ENCODE measurements at places on chromosomes 6 and 20.

DNA sequence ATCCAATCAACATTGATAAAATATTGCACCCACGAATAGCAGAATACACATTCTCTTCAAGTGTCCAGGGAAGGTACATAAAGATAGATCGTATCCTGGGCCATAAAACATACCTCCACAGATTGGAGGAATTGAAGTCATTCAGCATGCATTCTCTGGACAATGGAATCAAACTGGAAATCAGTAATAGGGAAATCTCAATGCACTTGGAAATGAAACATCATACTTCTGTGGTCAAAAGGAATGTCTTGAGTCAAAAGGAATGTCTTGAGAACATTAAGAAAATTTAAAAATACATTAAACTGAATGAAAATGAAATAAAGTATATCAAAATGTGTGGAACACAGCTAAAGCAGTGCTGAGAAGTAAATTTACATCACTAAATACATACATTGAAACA, 138.8 kb downstream of the TFAP2A start:
- DNase-seq, result no peak

- DNase-seq, result no peak
Observed at GRCh38 chr20:6994452-6994851, 227.0 kb downstream of the BMP2 start.

DNA sequence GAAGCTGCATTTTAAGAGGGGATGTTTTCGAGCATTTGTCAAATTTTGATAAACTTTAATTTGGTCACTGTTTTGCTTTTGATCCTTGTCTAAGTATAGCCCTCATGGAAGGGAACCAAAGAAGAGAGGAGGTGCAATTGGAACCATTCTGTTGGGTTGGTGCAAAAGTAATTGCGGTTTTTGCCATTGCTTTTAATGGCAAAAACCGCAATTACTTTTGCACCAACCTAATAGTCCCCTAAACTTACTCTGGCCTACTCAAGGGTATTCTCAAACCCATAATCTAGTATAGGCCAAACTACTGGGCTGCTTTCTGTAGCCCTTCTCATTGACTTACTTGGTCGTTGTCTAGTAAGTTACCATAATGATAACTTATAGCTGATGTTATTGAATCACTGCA, 634.7 kb downstream of the MAFB start:
- no peak for DNase-seq

- no peak for DNase-seq
Observed at GRCh38 chr6:35810971-35811698, 6.0 kb downstream of the LHFPL5 start.

DNA sequence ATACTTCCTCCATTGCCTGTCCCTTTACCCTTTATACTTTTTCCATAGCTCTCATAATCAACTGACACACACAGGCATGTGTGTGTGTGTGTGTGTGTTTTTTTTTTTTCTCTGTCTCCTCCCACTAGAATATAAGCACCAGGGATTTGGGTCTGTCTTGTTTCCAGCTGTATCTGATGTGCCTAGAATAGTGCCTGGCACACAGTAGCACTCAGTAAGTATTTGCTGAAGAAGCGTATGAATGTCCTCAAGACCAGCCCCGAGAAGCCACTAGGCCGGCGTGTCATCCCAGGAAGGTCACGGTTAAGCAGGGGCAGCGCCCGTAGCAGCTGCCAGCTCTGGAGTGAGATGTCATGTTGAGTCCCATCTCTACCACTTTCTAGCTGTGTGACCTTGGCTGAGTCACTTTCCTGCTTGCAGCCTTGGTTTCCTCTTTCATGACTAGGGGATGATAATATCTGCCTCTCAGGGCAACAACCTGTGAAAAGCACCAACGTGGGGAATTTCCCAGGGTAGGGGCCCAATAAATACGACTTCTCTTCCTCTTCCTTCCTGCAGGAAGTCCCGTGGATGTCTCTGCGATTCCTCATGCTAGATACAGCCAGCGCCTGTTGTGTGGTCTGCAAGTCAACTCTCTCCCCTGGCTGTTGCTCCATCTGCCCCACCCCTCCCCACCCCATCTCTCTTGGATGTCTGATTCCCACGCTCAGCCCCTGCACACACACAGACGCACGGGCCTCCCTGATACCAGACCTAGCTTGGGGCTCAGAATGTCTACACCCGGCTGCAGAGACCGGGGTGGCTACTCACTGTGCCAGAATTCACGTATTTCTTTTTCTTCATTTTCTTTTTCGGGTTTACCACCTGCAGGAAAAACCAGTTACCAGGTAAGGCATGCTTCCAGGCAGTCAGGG, 58.1 kb downstream of the RAB44 start:
- peak; percentile 77 for DNase-seq

DNA sequence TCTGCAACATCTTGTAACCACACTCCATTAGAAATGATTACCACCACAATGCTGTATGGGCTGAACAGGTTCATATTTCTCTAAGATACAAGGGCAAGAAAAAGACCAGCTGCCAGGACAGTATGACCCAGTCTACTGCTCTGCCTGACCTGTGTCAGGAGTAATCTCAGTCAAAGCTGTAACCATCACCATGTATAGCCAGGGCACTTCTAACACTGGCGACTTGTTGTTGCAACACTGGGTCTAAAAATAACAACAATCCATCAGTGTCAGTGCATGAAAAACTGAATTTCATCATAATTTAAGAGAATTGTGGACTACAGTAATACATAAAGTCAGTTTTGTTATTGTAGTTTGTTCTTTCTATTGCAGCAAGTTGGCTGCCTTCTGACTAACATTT, 738.6 kb upstream of the ADGRB3 start:
- DNase-seq, result no peak

- DNase-seq, result no peak
Observed at GRCh38 chr20:17565169-17565845, 4.6 kb upstream of the DSTN start.

DNA sequence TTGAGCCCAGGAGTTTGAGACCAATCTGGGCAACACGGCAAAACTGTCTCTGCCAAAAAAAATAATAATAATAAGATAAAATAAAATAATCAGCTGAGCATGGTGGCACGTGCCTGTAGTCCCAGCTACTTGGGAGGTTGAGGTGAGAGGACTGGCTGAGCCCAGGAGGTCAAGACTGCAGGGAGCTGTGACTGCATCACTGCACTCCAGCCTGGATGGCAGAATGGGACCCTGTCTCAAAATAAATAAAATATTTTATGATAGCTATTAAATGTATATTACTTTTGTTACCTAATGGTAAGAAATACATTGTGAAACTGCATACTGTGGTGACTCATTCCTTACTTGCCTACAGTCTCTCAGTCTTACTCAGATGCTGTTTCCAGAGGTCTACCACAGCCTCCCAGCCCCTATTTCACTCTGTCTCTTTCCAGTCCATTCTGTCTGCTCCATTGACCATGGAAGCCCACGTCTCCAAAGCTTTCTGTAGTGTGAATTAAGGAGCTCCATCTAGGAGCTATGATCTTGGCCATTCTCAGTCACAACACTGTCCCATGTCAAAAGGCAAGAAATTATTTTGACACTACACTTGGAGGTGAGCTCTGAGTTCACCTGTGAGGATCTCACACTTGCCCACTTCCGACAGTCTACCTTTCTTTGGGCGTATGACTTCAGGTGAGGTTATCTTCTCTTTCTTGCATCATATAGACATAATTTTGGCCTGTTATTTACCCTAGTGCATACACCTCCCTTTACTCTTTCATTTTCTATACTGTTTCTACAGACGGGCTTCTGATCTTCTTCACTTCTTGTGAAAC, 22.4 kb upstream of the SNX9 start:
- DNase-seq, result peak; percentile 63

DNA sequence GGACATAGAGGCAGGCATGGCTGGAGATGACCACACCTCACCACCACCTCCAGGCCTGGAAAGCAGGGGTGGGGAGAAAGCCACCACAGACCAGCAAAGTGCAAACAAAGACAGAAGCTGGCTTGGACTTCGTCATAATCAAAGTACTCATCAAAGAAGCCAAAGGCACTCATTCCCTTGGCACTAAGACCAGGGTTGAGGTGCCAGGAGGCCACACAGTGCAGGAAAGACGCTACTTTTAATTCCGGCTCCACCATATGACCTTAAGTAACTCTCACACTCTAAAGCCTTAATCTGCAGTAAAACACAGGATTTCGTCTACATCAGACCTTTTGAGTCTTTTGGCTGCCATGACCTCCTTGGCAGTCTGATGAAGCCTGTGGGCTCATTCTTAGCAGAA, 123.1 kb downstream of the HIVEP2 start:
- no peak for DNase-seq

DNA sequence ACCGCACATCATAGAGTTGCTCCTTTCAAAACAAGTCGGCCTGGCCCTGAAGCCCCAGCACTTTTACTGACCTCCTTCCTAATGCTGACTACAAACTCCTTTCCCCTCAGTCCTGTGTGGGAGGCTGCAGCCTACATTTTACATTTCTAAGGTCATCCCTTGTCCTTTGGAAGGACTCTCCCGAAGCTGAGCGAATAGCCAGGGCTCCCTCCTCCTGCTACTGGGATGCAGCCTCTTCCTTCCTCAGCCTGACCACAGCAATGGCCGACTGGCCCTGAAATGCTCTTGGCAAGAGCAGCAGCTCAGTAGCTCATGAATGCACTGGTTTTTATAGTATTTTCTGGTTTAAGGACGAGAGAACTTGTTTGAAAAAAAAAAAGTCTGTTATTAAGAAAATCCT, 679 bp downstream of the ADGRF5 start:
- no peak for DNase-seq

All from GM06990 (cell line).